IPS DF 19.7 (cell line): ENCODE measurements at places on chromosomes 11 and 22.

GRCh38 chr11:106271686-106272085, 194.2 kb downstream of the AASDHPPT start:
- no peak for DNase-seq

DNA sequence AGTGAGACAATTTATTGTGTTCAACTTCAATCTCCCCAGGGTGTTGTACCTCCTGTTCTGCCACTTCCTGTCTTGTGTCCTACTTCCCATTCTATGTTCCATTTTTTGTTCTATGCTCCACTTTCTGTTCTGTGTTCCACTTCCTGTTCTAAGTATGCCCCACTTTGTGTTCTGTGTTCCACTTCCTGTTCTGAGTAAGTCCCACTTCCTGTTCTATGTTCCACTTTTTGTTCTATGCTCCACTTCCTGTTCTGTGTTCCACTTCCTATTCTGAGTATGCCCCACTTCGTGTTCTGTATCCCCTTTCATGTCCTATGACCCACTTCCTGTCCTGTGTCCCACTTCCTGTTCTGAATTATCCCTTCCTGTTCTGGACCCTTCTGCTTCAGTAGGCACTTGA, 732.7 kb downstream of the TBC1D22A start:
- DNase-seq: no peak

- peak; percentile 71 for DNase-seq
These were observed 4.3 kb downstream of the GRK2 start for GRCh38 chr11:67270256-67271204.

- no peak for DNase-seq
These were observed 595.1 kb upstream of the CCDC179 start for GRCh38 chr11:23455321-23455891.

- no peak for DNase-seq
These were observed 656.1 kb downstream of the OPCML start for GRCh38 chr11:132876239-132876638.

DNA sequence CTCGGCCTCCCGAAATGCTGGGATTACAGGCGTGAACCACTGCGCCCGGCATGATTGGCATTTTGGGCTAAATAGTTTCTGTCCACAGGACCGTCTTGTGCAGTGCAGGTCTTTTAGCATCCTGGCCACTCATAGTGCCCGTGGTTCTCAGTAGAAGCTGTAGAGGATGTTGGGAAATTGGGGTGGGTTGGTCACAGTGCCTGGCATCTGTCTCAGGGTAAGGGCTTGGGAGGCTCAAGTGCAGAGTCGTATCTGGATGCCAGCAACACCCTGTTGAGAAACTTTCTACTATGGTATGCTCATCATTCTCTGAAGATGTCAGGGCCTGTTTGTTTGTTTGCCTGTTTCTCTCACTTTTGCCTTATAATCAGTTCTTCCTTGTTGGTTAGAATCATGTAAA, 21.9 kb downstream of the UBE2L3 start:
- DNase-seq: no peak

GRCh38 chr22:45064313-45065278, 54.8 kb upstream of the PHF21B start:
- no peak for DNase-seq

DNA sequence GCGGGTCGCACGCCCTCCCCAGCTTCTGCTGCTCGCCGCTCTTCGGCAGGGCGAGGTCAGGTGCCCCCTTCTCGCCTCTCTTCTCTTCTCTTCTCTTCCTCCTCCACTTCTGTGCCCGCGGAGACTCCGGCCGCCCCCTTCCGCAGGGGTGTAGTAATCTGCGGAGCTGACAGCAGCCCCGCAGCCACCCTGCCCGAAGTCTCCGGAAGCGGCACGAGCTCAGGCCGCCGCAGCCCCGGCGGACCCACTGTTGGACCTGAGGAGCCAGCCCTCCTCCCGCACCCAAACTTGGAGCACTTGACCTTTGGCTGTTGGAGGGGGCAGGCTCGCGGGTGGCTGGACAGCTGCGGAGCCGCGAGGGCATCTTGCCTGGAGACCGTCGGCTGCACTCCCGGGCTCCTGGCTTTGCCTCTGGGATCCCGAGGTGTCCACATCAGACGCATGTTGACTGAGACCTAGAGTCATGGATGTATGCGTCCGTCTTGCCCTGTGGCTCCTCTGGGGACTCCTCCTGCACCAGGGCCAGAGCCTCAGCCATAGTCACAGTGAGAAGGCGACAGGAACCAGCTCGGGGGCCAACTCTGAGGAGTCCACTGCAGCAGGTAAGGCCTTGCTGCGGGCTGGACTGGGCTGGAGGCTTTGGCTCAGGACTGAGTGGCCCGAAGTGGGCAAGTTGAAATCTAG, 486 bp downstream of the STIM1 start:
- no peak for DNase-seq

GRCh38 chr11:104333977-104334376, 170.0 kb upstream of the PDGFD start:
- DNase-seq: no peak

- DNase-seq: no peak
These were observed 16.1 kb downstream of the COMMD9 start for GRCh38 chr11:36273110-36273509.

DNA sequence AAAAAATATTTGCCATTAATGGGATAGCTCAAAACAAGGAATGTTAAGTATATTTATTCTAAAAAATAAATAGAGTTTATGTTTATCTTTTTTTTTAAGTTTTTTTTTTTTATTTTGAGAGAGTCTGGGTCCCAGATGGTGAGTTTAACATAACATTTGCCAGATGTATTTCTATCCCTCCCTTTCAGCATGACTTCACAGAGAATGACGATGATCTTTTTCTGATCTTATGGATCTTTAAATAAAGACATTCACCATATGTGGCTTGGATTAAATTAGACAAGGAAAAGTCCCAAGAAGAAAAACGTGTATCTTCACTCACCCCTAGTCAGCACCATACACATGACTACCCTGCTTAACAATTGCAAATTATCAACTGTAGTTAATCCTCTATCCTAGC, 839.8 kb upstream of the CNTN5 start:
- DNase-seq: no peak

DNA sequence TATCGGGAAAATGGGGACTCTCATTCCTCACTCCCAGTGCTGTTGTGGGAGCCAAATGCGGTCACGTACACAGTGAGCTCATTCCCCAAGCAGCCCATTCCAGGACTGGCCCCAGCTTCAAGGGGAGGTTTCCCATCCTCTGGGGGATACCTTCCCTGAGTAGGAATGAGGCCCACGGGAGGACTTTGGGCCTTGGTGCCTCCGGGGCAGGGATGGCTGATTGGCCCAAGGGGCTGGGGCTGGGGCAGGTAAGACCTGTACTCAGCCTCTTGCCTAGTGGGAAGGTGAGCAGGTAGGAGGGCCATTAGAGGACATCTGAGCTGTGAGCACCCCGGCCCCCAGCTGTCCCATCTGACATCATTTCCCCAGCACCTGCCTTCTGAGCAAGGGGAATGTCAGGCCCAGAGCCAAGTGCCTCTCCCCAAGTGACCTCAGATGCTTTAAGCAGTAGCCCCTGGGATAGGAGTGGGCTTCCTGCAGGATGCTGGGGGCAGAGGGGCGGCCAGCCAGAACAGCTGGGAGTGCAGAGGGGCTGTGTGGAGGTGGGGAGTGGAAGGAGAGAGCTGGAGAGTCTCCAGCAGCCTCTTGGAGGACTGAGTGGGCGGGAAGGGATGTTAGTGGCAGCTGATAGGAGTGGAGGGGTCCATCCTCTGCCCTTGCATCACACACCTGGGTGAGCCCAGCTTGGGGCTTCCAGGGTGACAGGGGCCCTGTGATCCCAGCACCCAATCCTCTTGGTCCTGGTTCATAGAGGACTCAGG, 58.4 kb downstream of the CD82 start:
- DNase-seq: no peak

DNA sequence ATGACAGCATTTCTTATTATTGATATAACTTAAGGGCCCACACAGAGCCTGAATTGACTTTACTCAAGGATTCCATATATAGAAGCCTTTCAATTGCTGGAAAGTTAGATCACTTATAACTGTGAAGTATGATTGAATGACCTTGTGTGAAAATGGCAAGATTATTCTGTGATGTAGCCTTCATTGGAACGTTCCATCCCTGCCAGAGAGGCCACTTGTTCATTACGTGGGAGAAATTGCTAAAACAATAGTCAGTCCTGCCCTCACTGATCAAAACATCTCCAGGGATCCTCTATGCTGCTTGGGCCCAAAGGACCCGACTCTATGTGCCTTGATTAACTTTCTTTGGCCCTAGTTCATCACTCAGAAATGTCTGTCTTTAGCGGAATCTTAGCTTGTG, 159.5 kb upstream of the BLID start:
- DNase-seq: no peak

GRCh38 chr11:17221968-17222367, 14.2 kb upstream of the PIK3C2A start:
- no peak for DNase-seq

DNA sequence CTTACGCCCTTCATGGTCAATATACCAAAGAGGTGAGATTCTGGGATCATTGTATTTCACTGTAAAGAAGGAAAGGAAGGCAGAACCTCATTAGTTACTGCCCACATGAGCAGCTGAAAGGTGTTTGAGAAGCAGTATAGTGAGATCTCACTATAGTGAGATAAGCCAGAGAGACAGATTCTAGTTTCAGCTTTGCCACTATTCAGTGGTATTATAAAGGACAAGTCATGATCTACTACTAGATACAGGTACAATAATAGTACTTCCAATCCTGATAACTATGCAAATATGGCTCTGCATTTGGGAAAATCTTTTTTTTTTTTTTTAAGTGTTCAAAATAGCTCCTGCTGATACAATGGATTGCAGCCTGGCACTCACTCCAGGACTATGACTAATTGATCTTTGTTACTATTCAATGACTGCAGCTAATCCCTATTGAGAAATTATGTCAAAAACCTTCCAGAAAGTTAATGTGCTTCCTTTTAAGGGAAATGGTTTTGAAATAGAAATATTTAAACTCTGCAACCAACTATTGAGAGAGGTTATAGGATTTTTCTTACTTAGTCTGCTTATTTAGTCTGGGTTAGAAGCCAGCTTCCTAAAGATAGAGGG, 8.3 kb upstream of the DLAT start:
- DNase-seq: no peak

GRCh38 chr11:128207861-128208321, 379.5 kb downstream of the ETS1 start:
- no peak for DNase-seq

- no peak for DNase-seq
These were observed 102.8 kb downstream of the CEP164 start for GRCh38 chr11:117430293-117430955.

DNA sequence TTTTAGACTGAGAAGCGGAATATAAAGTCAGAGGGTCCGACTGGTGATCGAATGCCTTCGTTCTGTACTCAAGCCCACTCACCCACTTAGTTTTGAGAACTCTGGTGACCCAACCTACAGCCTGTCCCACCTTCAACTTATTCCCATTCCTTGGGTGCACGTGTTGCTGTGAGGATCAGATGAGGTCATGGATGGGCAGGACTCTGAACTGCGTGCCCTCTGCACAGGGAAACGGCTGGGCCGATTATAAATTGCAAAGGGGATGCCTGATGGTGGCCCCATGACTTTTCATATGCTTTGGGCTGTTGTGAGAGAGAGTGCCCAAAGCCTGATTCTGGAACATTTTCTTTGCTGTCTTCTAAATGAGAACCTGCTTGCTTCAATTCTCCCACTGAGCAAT, 16.0 kb upstream of the EHF start:
- DNase-seq: no peak

DNA sequence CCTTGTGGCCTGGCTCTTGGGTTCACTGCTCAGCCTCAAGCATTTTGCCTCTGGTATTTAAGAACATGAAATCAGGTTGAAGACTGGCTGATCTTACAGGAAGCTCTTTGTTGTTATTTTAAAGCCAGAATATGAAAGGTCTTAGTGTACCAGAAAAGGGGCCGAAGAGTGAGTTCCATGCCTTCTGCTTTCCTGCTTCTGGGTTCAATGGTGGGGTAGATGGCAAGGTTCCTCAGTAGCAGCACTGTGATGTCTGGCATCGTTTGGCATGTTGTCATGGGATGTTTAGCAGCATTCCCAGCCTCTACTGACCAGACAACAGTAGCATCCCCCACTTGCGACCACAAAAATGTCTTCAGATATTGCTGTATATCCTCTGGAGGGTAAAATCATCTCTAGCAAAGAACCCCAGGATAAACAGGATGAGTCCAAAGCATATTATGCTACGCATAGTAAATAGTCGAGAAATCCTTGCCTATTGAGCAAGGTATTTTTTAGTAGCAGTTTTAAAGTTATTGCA, 2.4 kb downstream of the VPS26B start:
- DNase-seq: no peak

GRCh38 chr11:87114093-87114492, 76.4 kb downstream of the TMEM135 start:
- no peak for DNase-seq

DNA sequence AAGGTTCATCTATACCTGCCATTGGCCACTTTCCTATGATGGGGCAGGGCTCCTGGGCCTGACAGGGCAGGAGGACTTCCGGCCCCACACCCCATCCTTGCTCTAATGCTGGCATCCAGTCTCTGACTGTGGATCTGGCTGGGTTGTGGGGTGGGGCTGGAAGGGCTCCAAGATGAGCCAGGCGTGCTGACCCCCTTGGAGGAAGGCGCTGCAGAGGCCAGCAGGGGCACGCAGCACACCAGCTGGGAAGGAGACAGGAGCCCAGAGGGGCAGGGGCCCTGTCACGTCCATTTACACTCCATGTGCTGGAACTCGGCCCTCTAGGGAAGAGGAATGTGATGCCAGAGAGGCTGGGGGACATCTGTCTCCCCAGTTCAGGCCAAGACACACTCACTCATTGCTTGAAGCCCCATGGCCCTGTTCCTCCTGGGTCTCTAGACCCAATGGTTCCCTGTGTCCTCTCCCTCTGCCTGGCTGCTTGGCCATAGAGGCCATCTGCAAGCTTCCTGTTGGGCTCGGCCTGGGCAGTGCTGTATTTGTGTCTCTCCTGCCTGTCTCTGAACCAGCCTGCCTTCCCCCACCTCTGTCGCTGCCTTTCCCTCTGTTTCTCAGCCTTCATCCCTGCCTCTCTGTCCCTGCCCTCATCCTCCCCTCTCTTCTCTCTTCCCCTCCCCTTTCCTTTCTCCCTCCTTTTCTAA, 67.5 kb upstream of the NECTIN1 start:
- no peak for DNase-seq

DNA sequence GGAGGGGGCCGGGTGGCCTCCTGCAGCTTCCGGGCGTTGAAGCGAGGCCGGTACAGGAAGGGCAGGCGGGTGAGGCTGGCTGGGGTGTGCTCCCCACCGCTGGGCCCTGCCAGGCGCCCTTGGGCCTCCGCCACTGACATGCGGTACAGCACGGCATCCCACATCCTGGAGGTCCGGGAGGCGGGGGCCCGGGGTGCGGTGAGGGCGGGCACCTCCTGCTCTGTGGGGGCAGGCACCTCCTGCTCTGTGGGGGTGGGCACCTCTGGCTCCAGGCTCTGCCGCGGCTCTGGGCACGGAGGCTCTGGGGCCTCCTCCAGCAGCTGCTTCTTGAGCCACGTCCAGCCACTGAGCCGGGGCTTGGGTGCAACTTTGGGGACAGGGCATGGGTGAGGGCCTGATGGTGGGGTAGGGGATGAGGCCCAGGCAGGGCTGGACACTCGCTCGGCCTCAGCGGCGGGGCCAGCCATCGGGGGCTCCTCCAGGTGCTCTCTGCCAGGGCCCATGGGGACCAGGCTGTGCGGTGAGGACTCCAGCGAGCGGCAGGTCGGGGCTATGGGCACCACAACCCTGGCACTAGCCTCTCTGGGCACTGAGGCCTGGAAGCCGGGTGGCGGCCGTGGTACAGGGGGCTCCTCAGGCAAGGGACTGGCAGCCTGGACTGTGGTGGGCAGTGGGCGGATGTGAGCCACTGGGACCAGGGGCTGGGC, 2.3 kb downstream of the PRR33 start:
- no peak for DNase-seq

- DNase-seq: no peak
These were observed 50.3 kb upstream of the TTLL12 start for GRCh38 chr22:43237280-43237679.

GRCh38 chr11:6229911-6230310, 4.5 kb downstream of the FHIP1B start:
- DNase-seq: no peak
